ENCODE measurements at places on chromosomes 16 and 17. TPM values are rescaled to one million over a fixed set of nuclear protein-coding genes. Genes with fewer than 3 reads are reported as not detected.

DNA sequence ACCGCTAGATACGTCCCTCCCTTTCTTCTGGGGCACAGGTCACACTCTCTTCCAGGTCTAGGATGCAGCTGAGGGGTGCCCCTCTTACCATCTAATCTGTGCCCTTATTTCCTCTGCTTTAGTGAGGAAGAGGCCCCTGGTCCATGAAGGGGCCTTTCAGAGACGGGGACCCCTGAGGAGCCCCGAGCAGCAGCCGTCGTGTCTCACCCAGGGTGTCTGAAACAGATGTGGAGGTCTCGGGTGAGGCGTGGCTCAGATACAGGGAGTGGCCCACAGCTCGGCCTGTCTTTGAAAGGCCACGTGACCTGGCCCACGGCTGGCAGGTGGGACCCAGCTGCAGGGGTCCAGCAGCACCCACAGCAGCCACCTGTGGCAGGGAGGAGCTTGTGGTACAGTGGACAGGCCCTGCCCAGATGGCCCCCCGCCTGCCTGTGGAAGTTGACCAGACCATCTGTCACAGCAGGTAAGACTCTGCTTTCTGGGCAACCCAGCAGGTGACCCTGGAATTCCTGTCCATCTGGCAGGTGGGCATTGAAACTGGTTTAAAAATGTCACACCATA, 15.6 kb downstream of the SCGB1C2 start:
- no peaks in the 10 kb centered on the region for H3K4me1 ChIP-seq
- no peak overlapping the region for H3K4me3 ChIP-seq
- H3K27me3 ChIP-seq: no peaks in the 10 kb centered on the region

DNA sequence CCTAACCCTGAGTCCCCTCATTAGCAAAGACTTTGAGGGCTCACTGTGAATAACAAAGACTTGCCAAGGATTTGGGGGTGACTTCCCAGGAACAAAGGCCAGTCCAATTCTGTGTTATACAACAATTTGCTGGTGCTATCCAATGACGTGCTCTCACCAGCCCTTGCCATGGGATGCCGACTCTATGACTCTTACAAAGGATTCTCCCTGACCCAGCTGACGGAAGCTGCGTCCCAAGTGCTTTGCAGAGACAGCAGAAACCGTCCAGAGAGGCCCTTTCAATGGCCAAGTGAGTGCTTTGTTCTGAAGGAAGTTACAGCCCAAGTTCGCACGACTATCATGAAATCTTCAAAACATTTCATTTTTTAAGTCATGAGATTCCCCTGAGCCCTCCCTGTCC, 345.3 kb upstream of the TNRC6C start:
- no peaks in the 10 kb centered on the region for H3K27me3 ChIP-seq
- H3K27ac ChIP-seq: no peak overlapping the region
- no peak for DNase-seq
- no peak overlapping the region for H3K4me3 ChIP-seq
- no peaks in the 10 kb centered on the region for H3K36me3 ChIP-seq
- peaks cover 7% of the 10 kb centered on the region for H3K4me1 ChIP-seq

DNA sequence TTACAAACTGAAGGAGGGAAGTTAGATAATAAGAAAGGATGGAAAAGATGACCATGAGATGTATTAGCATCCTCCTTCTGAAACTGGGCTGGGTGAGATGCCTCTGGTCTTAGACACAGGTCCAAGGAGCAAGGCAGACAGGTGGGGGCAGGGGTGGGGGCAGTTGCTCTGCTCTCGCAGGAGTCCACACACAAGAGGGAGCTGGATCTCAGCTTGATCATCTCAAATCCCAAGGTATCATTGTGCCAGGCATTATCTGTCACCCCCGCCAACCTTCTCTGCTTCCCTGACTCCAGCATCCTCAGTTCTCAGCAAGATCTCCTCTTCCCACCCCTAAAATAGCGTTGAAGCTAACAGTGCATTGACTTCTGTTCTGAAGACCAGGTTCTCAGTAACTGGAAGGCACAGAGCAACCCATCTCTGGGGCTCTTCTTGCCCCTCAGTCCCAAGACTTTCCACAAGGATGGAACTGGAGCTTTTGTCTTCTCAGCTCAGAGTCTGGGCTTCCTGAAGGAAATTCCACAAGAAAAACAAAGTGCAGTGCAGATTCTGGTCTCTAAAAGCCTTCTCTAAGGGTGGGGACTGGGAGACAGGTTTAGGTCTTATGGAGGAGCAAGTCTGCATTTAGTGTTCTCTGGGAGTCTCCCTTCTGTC, 1.6 kb downstream of the FLOT2 start:
- H3K27me3 ChIP-seq: no peaks in the 10 kb centered on the region
- H3K36me3 ChIP-seq: no peaks in the 10 kb centered on the region
- peak overlapping the region; percentile 92 for H3K4me3 ChIP-seq
- no peak for DNase-seq
- peaks cover 45% of the 10 kb centered on the region for H3K4me1 ChIP-seq

DNA sequence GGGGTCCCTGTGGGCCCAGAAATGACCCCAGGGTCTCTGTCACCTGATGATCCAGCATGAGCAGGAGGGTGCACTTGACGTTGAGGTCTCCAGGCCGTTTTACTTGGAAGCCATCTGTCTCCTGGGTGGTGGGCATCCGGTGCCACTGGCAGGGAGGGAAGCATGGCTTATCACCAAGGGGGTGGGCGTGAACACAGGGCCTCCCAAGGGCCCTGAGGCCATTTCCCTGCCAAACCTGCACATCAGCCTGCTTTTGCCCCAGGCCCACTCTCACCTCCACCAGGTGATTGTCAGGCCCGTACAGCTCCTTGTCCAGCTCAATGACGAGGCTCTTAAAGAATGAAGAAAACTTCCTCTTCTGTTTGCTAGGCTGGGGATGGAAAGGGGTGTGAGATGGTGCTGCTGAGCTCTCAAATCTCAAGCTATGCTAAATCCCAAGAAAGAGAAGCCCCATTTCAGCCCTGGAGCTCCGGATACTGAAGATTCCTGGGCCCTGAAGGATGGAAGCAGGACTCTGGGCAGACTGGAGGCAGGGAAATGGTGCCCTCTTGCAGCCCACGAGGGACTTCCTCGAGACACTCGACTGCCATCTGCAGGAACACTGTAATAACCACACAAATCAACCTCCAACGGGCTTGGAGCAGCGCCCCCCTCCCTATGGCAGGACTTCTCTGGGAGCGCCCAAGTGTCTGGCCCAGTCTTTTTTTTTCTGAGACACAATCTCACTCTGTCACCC, 7.1 kb upstream of the FTSJ3 start:
- no peak for DNase-seq
- H3K27ac ChIP-seq: no peak overlapping the region
- H3K4me3 ChIP-seq: no peak overlapping the region
- no peaks in the 10 kb centered on the region for H3K27me3 ChIP-seq

DNA sequence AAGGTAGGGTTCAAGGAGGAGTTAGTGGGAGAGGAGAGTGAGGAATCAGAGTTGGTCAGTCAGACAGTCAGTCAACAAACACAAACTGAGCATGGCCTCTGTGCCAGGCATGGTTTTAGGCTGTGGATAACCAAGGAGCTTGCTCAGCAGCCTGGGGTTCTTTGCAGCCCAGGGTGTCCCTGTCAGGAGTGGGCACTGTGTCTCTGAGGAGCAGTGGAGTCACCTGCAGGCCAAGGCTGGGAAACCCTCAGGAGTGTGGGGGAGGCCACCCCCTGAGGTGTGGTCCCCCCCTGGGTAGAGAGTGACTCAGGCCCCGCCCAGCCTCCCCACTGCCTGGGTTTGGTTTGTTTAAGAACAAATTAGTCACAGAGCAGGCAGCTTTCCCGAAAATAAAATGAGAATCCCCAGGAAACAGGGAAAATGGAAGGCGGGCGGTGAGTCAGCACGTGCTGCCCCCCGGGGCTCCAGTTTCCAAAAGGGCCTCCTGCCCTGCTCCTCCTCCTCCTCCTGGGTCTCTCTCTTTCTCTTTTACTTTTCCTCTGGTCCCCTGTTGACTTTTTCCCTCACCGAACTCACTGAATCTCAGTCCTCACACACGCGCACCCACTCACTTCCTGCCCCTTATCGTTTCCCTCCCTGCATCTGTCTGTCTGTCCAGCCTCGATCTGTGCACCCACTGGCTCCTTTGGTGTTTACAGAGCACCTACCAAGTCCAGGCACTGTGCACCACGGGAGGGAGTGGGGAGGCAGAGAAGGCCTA, 44.3 kb downstream of the SOCS3 start:
- H3K4me3 ChIP-seq: peak overlapping the region; percentile 32
- peak; percentile 33 for DNase-seq
- peaks cover 42% of the 10 kb centered on the region for H3K4me1 ChIP-seq

DNA sequence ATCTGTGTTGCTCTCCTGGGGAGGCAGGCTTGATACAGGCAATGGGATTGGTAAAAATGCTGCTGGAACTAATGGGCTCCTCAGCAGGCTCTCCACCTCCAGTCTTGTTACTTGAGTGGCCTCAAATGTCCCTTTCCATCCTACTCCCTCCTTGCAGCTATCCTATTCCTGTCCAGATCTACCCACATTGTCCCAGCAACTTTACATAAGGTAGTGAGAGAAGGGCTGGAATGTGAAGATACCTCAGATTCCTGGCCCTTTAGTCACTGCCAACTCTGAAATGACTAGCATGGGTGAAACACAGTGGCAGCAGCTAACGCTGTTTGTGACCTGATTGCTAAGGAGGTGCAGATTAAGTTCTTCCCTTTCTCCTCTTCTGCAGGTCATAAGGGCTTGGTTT, 210.1 kb upstream of the HS3ST4 start:
- H3K27me3 ChIP-seq: no peaks in the 10 kb centered on the region
- H3K36me3 ChIP-seq: no peaks in the 10 kb centered on the region
- DNase-seq: no peak

DNA sequence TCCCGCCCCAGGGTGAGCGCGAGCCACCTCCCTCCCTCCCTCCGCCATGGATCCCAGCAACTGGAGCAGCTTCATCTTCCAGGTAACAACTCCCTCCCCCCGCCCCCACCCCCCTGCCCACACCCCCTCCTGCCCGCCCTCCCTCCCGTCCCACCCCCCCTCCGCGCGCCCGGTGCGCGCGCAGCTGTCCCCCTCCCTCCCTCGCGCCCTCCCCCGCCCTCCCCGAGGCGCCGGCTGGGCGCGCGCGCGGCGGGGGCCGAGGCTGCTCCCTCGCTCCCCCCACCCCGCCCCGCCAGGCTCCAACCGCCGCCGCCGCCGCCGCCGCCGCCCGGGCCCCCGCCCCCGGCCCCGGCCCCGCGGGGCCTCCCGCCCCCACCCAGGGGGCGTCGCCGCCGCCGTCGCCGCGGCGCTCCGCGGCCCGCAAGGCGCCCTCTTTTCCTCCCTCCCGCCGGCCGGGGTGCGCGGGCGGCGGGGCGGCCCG, at the start of gene MAZ:
Gene MAZ, plus strand, starts transcription at position 431 of the 481 bp plus-strand sequence. CDS start 173 bp downstream, outside the sequence.
- peak within 1 kb of the TSS; percentile 90 for H3K4me3 ChIP-seq
- peaks cover 20% of the 10 kb centered on the region for H3K36me3 ChIP-seq
- no peak for DNase-seq
- peaks cover 28% of the 10 kb centered on the region for H3K4me1 ChIP-seq
- peak within 1 kb of the TSS; percentile 91 for H3K27ac ChIP-seq

- no peak for DNase-seq
- H3K4me3 ChIP-seq: no peak overlapping the region
- no peak overlapping the region for H3K27ac ChIP-seq
- H3K36me3 ChIP-seq: peaks cover 2% of the 10 kb centered on the region
- no peaks in the 10 kb centered on the region for H3K27me3 ChIP-seq
- H3K4me1 ChIP-seq: peaks cover 46% of the 10 kb centered on the region
Observed at GRCh38 chr17:75352079-75352569, 53.4 kb downstream of the GRB2 start.

GRCh38 chr16:72128701-72129100, 35.1 kb downstream of the DHX38 start:
- no peak for DNase-seq
- no peak overlapping the region for H3K27ac ChIP-seq

DNA sequence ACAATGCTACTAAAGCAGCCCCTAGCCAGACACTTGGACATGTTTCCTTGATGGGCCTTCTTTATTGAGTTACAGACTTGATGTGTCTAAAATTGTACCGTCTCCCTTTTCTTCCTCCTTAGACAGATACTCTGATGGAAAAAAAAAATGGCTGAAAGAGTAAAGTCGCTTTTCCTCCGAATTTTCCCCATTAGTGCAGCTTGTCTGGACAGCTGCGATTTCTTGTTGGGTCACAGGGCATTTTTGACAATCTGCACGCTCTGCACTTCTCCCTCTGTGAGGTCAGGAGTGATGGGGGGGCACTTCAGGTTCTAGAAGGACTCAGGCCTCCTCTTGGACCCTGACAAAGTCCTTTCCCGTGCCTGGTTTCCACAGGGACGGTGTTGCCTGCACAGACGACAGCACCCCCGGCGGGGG, 968 bp upstream of the PRKAR1A start:
- peaks cover 7% of the 10 kb centered on the region for H3K4me1 ChIP-seq
- peak overlapping the region; percentile 88 for H3K4me3 ChIP-seq
- peak overlapping the region; percentile 98 for H3K27ac ChIP-seq
- H3K27me3 ChIP-seq: no peaks in the 10 kb centered on the region
- DNase-seq: no peak
- H3K36me3 ChIP-seq: no peaks in the 10 kb centered on the region

GRCh38 chr16:57324749-57325148, 33.8 kb upstream of the CCL22 start:
- DNase-seq: no peak
- H3K27me3 ChIP-seq: no peaks in the 10 kb centered on the region
- no peak overlapping the region for H3K27ac ChIP-seq
- H3K4me1 ChIP-seq: peaks cover 4% of the 10 kb centered on the region
- no peaks in the 10 kb centered on the region for H3K36me3 ChIP-seq

DNA sequence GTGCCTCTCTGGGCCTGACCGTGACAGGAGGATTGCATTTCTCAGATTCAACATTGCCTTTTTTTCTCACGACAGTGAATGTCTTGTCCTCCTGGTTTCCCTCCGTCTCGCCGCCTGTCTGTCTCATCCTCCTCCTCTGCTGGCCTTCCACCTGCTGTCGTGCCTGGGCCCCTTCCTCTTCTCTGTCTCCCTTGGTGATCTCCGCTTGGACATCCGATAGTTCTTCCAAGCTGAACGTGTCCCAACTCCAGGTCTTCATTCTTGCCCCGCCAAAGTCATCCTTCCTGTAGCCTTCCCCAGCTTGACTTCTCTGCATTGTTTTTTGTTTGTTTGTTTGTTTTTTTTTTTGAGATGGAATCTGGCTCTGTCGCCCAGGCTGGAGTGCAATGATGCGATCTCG, 79.4 kb downstream of the RAP1GAP2 start:
- no peaks in the 10 kb centered on the region for H3K4me1 ChIP-seq
- no peak overlapping the region for H3K4me3 ChIP-seq
- no peaks in the 10 kb centered on the region for H3K27me3 ChIP-seq
- no peaks in the 10 kb centered on the region for H3K36me3 ChIP-seq
- no peak overlapping the region for H3K27ac ChIP-seq
- no peak for DNase-seq

STH gene
- not detected for total RNA-seq

COTL1 gene
- 675 TPM for total RNA-seq

NPIPA3 gene
- total RNA-seq: 1.4 TPM

IGFALS gene
- not detected for total RNA-seq

KRT20 gene
- total RNA-seq: 0.37 TPM

SKAP1 gene
- total RNA-seq: 38.4 TPM
